AG10803 (cell line): ENCODE measurements at places on chromosomes 7 and 10.

DNA sequence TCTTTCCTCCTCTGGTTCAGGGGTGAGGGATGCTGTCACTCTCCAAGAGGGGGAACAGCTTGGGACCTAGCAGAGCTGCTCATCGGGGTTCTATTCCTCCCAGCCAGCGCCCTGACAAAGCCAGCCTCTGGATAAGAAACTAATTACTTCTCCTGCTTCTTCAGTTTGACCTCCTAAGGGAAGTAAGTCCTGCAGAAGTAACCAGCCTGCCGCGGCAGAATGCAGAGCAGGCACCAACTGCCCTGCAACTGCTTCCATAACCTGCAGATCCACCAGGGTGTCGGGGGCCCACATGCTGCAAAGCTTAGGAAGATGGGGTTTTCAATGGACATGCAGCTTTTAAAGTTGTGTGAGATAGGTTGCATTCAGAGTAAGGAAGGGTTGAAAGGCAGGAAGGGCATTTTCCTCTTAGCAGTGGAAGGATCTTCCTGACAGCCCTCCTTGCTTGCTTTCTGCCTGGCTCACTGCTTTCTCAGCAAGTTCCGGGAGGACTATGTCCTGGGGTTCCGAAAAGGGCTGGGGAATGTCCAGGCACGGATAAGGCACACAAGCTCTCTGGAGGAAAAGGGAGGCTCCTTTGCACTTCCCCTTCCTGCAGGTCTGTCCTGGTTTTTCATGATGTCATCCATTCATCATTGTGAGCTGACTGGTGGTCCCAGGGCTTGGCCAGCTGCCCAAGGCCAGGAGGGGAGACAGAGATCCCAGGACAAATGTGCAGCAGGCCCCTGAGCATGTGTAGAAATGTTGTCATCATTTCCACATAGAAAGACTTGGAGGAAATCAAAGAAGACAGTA is 24.3 kb upstream of the CALU start:
- no peak for DNase-seq

- DNase-seq = no peak
Observed at GRCh38 chr7:155959894-155960293, 147.6 kb upstream of the SHH start.

DNA sequence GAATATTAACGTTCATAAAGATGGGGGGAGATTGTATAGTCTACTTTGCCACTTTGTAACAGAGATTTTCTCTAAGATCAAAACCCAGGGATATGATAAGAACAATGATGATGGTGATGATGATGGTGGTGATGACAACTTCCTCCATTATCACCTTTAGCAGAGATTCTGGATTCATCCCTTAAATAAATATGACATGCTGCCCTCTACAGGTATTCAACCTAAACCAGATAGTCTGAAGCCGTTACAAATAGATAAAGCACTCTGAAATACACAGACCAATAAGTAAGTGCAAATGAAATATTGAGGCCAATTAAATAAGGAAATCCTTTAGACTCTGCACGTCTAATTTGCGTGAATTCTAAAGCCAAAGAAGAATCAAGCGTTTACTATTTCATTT is 211.5 kb downstream of the CREB5 start:
- no peak for DNase-seq

DNA sequence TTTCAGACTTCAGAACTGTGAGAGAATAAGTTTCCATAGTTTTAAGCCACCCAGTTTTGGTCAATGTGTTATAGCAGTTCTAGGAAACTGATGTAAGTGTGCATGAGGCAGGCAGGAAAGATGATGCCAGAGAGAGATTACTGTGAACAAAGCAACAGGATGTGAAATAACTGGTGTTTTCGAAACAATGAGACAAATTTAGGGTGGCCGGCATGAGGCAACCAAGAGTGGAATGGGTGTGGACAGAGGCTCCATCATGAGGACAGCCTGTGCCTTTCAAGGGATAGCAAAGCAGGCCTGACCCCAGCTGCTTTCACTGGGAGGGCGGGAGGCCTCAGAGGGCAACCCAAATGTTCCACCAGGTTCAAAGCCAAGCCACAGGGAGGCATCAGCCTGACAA is 67.3 kb upstream of the UCN3 start:
- DNase-seq = peak; percentile 60

DNA sequence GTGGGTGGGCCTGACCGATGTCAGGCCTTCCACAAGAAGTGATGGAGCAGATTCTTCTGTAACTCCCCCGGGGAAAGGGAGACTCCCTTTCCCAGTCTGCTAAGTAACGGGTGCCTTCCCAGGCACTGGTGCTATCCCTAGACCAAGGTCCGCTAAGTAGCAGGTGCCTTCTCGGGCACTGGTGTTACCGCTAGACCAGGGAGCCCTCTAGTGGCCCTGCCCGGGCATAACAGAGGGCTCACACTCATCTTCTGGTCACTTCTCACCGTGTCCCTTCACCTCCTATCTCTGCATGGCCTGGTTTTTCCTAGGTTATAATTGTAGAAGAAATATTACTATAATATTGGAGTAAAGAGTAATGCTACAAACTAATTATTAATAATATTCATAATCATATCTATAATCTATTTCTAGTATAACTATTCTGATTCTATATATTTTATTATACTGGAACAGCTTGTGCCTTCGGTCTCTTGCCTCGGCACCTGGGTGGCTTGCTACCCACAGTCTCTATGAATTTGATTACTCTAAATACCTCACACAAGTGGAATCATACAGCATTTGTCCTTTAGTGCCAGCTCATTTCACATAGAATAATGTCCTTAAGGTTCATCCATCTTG is 1378.7 kb downstream of the XPNPEP1 start:
- peak; percentile 61 for DNase-seq

- DNase-seq = no peak
Observed at GRCh38 chr7:14389181-14389591, 399.7 kb upstream of the ETV1 start.

- DNase-seq = no peak
Observed at GRCh38 chr7:18366394-18366793, 129.2 kb upstream of the HDAC9 start.

DNA sequence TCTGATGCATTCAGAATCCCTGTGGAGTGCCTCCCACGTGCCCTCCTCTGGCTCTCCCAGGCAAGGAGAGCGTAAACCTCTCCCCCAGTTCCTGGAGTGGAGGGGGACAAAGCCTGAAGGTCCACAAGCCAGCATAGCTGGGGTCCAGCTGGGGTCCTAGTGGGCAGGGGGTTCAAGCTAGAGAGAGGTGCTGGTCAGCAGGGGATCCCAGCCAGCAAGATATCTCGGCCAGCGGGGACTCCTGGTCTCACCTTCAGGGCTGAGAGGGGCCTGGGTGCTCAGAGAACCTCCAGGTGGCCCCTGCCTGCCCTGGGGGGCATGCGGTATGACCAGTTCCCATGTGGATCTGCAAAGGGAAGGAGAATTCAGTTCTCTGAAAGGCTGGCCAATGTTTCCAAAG is 413.7 kb downstream of the TCERG1L start:
- no peak for DNase-seq

DNA sequence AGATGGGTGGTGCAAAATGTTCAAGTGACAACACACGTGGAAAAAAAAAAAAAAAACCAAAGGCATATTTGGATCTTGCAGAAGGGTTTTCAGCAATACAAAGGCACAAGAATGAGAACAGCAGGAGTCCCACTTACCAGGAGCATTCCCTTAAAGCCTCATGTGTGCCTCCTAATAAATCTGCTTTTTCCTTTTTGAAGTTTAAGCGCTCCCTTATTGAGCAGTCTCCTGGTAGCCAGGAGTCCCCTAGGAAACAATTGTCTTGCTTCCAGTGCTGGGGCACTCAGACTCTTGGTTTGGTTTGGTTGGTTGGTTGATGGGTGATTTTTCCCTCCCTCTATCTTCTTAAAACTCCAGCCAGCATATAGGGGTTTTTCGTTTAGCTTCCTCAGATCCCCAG is 321.8 kb upstream of the NFE2L3 start:
- DNase-seq = no peak

- DNase-seq = no peak
Observed at GRCh38 chr10:76149602-76150138, 718.2 kb downstream of the LRMDA start.

GRCh38 chr10:17655567-17656146 is 11.7 kb downstream of the STAM start:
- DNase-seq = no peak

- no peak for DNase-seq
Observed at GRCh38 chr10:6068006-6068405, 5.8 kb upstream of the IL2RA start.

DNA sequence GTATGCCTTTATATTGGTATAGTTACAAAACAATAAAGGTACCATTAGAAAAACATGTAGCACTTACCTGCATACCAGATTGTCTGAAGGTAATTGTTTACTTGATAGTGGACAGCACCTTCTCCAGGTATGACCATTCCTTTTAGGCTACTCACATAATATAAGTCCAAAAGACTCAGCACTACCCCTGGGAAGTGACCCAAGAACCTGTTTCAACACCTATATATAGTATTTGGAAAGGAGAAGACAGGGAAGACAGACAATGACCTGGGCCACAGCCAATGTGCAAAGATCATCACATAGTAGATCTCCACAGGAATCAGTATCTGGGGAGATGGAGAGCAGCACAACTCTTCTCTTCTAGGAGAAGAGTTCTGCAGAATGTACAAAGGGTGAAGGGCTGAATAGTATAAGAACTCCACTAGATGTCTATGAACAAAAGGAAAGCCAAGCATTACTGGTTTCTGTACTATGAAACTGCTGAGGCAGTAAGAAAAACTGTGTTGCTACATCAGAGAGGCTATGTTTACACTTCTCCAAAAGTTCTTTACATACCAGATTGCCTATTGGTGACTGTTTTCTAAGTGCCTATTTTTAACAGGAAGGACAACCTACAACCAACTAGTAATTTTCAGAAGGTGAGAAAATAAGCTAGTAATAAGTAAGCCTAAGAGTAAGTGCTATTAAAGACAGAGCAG is 159.2 kb downstream of the BTAF1 start:
- DNase-seq = peak; percentile 16

- DNase-seq = no peak
Observed at GRCh38 chr7:36144189-36144588, 8.9 kb upstream of the EEPD1 start.

DNA sequence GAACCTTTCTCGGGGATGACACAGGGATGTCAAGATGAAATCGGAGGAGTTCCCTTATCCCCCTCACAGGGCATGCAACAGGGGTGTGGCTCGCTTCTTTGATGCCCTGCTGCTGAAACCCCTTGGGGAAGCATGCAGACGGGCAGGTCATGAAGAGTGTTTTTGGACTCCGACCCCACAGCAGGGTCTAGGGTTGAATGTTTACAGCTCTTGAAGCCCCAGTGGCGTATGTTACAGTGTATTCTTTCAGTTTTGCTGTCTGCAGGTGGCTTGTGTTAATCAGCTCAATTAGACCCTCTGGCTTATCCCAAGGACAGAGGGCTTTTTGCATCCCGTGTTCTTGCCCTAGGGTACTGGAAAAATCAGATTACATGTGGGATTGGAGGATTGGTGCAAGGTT is 446.5 kb downstream of the LRMDA start:
- DNase-seq = no peak

- peak; percentile 91 for DNase-seq
Observed at GRCh38 chr10:79322616-79323543, 24.4 kb upstream of the PPIF start.

GRCh38 chr7:156504687-156505545 is 135.7 kb upstream of the RNF32 start:
- DNase-seq = no peak

- DNase-seq = no peak
Observed at GRCh38 chr10:28954211-28954610, 276.9 kb downstream of the BAMBI start.

DNA sequence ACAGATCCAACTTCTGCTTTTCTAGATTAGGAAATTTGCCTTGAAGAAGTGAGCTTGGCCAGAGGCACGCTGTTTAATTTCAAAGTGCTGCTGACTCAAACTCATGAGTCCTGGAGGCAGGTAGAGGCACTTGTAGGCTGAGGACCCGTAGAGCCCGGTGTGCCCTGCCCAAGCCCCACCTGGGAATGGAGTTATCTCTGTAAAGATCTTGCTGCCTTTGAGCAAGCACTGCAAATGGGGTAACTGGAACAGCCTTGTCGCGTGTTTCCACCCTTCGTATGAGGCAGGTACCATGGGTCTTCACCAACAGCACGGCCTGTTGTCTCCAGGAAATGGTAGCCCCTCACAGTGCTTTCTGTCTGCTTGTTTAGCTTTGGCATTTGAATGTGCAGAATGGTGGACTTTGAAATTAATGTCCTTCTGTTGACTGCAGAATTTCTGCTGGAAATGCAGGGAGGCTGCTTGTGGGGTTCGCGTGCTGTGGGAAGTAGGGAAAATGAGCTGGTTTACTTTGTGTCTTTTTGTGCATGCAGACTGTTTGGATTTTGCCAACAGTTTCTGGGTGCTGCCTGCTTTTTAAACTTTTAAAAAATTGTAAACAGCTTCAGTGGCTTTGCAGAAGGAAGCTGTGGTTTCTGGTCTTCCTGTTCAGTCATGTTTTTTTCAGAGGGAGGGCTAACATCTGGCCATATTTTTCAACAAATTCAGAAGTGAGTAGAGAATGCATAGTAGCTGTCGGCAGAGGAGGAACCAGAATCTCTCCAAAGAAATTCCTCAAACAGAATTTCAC is 27.2 kb downstream of the CCM2 start:
- peak; percentile 61 for DNase-seq
